NCI-H1436 treated with DMSO at 0.1 percent for 48 hours (cell line): ENCODE measurements at places on chromosomes 6 and 20.

DNA sequence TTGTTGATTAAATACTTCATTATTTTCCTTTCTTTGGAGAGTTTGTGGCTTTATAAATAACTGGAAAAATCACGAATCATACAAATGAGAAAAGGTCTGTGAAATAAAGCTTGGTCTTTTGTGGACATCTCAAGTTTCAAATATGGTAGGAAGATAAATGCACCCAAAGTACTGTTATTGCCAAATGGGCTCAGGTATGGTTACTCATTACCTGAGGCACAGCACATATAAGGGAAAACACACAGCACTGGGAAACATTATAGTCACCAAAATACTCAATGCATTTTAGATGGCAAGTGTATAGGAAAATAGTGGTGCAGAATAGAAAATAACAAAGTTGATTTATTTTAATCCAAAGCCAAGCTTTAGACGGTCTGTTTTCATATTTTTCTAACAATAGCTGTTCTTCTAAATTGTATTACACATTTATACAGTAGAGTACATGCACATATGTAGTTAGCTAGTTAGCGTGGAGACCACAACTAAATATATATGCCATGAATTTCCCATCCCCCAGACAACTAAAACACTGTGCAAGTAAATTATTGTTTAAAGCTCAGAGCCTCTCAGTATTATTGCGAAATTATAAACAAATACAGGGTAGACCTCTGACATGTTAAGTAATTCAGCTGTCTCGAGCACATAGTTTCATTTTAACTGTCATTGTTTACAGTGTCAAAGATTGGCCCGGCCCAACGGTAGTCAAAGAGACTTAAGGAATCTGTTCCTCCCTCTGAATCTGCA, 336.0 kb downstream of the SYNE1 start:
- no peak for DNase-seq

DNA sequence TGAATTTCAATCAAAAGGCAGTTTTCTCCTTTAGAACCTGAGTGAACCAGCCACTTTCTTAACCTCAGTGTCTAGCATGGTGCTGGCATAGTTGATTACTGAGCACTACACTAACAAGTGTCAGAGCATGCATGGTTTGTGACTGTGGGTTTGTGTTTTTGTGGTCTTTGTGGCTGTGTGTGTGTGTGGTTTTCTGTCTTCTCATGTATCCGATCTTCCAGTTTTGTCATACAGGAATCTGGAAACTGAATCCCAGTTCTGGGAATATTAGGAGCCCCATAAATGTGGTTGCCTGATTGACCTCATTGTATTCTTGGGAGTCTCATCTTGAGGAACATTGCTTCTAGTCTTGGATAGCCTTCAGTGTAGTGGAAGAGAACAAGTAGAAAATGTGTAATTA, 73.7 kb downstream of the ESR1 start:
- no peak for DNase-seq

DNA sequence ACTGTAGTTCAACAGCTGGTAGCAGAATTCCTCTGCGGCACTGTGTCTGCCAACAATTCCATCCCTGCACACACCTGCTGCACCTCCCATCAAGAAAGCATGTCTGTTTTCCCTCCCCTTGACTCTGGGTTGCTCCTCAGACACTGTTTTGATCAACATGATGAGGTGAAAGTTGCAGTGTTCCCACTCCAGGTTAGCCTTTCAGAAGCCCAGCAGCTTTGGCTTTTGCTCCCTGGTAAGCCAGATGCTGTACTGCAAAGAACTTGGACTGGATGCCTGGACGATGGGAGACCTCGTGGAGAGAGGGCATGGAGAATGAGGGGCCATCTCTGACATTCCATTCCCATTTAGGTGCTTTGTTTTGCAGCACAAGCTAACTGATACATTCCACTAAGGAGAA, 79.1 kb upstream of the MAFB start:
- no peak for DNase-seq

GRCh38 chr20:54131675-54132611, 41.8 kb downstream of the CYP24A1 start:
- no peak for DNase-seq

DNA sequence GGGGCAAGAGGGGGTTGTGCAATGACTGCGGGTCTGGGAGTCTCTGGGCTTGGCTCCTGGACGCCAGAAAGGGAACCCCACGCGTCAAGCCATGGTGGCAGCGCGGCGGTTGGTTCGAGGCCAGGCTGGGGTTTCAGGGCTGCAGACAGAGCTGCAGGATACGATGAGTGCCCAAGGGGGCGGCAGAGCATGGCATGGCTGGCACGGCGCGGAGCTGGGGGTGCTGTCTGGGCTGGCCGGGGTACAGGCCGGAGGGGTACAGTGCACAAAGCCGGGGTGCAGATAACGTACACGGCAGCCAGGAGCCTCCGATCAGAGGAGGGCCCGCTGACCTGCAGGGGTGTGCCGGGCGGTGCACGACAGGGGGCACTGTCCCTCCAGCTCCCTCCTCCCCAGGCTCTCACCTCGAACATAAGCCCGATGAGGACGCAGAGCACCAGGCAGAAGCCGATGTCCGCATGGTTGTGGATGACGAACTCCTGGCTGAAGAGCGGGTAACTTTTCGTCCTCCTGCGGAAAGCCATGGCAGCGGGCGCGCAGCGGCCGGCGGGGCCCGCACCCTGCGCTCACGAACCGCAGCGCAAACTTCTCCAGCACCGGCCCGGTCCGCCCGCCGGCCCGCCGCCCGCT, 353 bp downstream of the TRAM2 start:
- DNase-seq = peak; percentile 41

DNA sequence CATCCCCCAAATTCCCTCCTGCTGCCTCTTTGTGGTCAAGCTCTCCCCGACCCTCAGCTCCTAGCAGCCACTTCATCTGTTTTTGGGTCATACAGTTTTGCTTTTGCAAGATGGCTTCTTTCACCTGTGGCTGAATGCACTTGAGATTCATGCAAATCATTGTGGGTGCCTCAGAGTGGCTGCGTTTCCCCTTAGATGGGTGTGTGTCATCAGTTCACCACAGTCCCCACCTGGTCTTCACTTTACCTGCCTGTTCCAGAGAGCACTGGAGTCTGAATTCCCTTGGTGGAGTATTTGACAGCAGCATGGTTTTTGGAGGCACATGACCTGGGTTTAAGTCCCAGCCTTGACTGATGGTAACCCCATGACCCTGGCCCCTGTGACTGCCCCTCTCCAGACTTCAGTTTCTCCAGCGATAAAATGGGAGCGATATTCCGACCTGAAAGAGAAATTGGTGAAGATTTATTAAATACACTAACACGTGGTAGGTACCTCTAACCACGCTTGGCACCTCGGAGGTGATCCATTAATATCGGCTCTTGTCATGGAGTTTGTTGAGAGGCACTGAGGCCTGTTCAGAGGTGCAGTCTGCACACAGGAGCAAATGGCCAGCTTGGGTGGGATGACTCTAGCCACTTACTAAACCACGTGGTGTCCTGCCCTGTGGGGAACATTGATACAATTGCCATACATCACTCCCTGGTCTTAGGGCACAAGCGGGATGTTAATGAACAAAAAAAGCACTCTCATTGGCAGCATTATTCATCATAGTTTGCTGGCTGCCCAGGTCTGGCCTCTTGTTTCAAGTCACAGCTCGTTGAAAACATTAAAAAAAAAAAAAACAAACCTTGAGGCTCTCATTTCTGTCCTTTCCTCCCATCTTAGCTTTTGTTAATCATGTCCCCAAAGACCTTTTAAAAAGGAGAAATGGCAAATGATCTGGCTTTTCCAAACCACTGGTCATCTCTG, 167.2 kb upstream of the KCNG1 start:
- no peak for DNase-seq

- no peak for DNase-seq
Observed at GRCh38 chr6:133947302-133947900, 5.6 kb upstream of the TBPL1 start.

- no peak for DNase-seq
Observed at GRCh38 chr6:152952045-152952444, 30.8 kb downstream of the FBXO5 start.

DNA sequence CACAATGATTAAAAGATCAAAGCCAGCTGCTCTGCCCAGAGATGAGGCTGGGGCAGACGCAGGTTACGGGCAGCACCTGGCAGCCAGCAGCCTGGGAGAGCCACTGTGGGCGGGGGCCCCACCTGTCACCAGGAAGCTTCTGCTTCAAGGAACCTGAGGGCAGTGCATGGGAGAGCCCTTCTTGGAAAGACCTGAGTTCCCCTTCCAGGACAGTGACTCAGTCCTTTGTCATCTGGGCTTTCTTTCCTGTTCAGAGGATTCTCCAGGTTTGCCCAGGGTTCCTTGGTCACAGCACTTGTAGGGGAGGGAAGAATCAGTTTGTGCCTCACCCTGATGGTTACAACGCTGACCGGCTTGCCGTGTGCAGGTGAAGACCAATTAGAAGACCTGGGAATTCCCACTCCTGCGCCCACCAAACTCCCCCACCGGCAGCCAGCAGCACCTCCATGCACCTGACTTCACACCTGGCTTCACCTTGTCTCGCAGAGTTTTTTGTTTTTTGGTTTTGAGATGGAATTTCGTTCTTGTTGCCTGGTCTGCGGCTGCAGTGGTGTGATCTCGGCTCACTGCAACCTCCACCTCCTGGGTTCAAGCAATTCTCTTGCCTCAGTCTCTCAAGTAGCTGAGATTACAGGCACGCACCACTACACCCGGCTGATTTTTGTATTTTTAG, 2.0 kb downstream of the ZBP1 start:
- no peak for DNase-seq

- no peak for DNase-seq
Observed at GRCh38 chr6:82908661-82909060, 157.0 kb downstream of the UBE3D start.

GRCh38 chr6:132934496-132934895, 120.1 kb downstream of the RPS12 start:
- DNase-seq = no peak

DNA sequence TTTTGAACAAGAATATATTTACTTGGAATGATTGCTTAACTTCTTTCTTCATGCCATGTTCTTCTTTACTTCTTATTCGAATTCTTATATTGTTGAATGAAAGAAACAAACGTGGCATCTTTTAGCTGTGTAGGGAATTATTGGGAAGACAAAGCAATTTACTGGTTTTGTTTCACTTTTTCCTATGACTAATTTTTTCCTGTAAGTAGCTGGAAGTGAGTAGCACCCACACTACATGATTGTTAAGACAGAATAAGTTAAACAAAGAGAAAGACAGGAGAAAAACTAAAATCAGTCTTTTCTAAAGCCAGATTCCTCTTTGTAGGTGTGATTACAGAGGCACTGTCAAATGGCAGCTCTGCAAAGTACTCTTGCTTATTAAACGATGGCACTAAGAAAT, 593.4 kb downstream of the EYS start:
- no peak for DNase-seq
